Frontal cortex (tissue), 4 donors: ENCODE measurements at places on chromosomes 16 and 17. TPM values are rescaled to one million over a fixed set of nuclear protein-coding genes. Genes with fewer than 3 reads are reported as not detected.

DNA sequence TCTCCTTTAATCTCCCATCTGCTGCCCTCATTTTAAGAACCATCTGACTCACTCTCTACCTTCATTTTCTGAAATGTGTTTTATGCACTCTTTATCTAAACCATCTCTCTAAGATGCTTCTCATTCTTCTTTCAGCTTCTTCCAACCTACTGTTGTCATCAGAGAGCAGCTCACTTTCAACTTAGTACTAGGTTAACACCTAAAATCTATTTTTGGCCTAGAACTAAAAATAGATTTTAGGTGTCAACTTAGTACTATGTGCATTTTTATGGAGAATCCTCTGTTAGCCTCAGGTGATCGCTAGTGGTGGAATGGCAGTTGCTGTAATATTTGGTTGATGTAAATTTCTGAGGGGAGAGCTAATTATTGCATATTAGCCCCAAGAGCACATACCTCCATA, 277.1 kb downstream of the KCNJ2 start:
- no peak for DNase-seq

DNA sequence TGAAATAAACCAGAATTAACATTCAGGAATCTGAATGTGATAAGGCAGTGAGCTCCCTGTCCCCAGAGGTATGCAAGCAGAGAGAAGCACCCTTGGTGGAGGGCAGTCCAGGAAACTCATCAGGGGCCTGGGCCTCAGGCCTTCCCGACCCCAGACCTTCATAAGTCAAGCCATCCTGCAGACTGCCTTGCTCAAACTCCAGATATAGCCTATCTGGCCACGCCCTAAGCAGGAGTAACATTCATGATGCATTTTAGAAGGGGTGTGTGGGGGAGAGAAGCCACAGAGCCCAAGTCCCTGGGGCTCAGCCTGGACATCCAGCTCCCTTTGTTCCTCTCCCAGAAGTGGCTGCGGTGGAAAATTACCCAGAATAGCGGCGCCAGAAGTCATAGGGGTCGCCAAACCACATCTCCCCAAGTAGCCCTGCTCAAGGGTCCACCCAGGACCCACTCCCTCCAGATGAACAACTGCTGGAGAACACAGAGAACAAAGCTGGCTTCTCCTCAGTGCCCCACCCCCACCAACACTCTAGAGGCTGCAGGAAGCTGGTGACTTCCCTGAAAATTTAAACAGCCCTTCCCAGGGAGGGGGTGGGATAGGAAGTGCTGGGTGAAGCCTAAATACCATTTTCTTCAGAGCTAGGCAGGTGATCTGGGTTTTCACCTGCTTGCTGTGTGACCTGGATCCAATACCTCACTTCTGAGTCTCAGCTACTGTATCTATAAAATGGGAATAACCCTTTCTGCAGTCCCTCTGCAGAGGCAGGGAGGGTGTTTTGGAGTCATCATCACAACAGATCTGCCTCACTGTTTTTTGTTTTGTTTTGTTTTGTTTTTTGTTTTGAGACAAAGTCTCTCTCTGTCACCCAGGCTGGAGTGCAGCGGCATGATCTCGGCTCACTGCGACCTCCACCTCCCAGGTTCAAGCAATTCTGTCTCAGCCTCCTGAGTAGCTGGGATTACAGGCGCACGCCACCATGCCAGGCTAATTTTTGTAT, 1.5 kb upstream of the SREBF1 start:
- peak; percentile 61 for DNase-seq

- DNase-seq: no peak
Observed at GRCh38 chr16:88635671-88636319, 2.6 kb upstream of the IL17C start.

GRCh38 chr17:50482516-50482915, 3.9 kb downstream of the RSAD1 start:
- DNase-seq: peak; percentile 75

GRCh38 chr16:48619547-48619946, 9.6 kb upstream of the N4BP1 start:
- DNase-seq: no peak

DNA sequence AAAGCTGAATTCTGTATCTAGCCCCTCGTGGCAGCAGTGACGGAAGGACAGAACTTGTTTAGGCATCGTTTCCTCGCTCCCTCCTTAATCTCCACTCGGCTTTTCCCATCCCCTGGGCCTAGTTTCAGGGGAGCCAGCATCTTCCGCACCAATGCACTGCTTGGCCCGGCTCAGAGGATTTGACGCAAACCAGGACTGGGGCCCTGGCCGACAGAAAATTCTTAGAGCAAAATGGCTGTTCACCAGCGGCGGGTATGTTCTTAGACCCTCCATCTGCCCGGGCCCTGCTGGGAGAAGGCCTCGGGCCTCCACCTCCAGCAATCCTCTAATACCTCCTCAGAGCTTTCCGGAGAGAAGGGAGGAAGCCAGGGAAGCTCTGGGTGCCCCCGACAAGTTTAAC, 54.6 kb downstream of the TBC1D16 start:
- no peak for DNase-seq

- no peak for DNase-seq
Observed at GRCh38 chr17:78325076-78325687, 34.7 kb downstream of the SOCS3 start.

DNA sequence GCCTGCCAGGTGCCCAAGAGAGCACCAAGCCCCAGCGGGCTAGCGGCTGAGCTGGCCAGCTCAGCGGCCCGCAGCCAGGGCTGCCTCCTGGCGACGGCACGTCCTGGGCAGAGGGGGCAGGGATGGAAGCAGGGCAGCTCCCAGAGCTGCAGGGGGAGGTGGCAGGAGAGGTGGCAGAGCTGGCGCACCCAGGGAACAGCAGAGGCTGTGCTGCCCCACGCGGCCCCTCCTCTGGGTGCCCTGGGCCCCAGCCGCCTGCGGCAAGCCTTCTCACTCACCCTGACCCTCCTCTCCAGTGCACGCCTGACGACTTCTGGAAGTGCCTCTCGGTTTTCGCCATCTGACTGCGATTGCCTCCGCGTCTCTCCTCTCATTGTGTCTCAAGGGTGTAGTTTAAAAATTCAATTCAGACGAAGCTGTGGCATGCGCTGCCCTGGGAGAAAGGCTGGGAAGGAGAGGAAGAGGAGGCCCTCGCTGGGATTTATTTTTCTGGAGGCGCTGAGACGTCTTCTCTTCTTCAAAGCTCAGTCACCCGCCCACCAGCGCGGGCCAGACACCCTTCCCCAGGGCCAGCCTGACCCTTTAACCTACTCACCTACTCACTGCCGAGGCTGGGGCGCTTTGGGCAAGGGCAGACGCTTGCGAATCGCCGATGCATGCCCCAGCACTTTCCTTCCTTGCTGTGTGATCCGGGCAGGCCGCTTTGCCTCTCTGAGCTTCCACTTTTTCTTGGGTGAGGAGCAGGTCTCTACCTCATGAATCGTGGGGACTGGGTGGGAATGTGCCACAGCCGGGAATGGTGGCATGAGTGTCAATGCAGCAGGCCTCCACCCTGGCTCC, 24.9 kb downstream of the GSE1 start:
- DNase-seq: no peak

DNA sequence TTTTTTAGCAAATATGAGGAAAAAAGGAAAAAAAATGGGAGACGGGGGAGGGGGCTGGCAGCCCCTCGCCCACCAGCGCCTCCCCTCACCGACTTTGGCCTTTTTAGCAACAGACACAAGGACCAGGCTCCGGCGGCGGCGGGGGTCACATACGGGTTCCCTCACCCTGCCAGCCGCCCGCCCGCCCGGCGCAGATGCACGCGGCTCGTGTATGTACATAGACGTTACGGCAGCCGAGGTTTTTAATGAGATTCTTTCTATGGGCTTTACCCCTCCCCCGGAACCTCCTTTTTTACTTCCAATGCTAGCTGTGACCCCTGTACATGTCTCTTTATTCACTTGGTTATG, 1.2 kb upstream of the TMEM88 start:
- no peak for DNase-seq

Gene LITAFD
- total RNA-seq: not detected
